ENCODE measurements at places on chromosomes 11 and 22. TPM values are rescaled to one million over a fixed set of nuclear protein-coding genes. Genes with fewer than 3 reads are reported as not detected.

GRCh38 chr11:86115542-86116385 is 46.9 kb upstream of the PICALM start:
- H3K27me3 ChIP-seq = no peaks in the 10 kb centered on the region
- no peak overlapping the region for H3K27ac ChIP-seq
- H3K4me3 ChIP-seq = no peak overlapping the region
- no peaks in the 10 kb centered on the region for H3K4me1 ChIP-seq
- no peak for DNase-seq

Gene CABP2
- total RNA-seq = not detected

Gene MS4A6E
- not detected for total RNA-seq

GRCh38 chr11:241634-242033 is 4.9 kb downstream of the PSMD13 start:
- peaks cover 35% of the 10 kb centered on the region for H3K36me3 ChIP-seq
- no peaks in the 10 kb centered on the region for H3K27me3 ChIP-seq
- H3K4me1 ChIP-seq = no peaks in the 10 kb centered on the region

DNA sequence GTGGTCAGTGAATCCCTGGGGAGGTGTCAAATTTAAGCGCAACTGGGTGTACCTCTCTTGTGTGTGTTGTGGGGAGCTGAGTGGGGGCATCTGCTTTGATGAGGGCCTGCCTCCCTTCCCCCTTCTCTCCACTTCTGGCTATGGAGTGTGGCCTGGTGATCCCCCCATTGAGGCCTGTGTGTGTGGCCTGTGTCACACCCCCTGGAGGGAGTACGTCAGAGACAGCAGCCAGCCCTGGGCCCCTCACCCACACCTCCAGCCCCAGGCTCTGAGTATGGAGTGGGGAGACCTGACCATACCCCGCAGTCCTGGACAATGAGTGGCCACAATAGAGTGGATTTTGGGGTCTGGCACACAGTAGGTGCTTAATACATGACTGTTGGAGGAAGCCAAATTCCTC is 51.4 kb upstream of the EIF3D start:
- no peak for DNase-seq
- no peaks in the 10 kb centered on the region for H3K27me3 ChIP-seq
- peaks cover 3% of the 10 kb centered on the region for H3K36me3 ChIP-seq
- no peak overlapping the region for H3K4me3 ChIP-seq
- H3K27ac ChIP-seq = no peak overlapping the region

- no peaks in the 10 kb centered on the region for H3K36me3 ChIP-seq
- H3K27me3 ChIP-seq = no peaks in the 10 kb centered on the region
- H3K4me3 ChIP-seq = no peak overlapping the region
These were observed 27.5 kb downstream of the KCNA4 start for GRCh38 chr11:29989174-29989970.

Gene OR56A3
- total RNA-seq = not detected

- DNase-seq = no peak
- H3K36me3 ChIP-seq = no peaks in the 10 kb centered on the region
- H3K4me3 ChIP-seq = no peak overlapping the region
- no peaks in the 10 kb centered on the region for H3K27me3 ChIP-seq
- no peaks in the 10 kb centered on the region for H3K4me1 ChIP-seq
These were observed 721.2 kb downstream of the LUZP2 start for GRCh38 chr11:25218036-25218435.

Gene CRYBA4
- 0.52 TPM for total RNA-seq

Gene C11orf86
- not detected for total RNA-seq

Gene OR5B21
- total RNA-seq = not detected
